ENCODE measurements at places on chromosomes 3 and 15.

DNA sequence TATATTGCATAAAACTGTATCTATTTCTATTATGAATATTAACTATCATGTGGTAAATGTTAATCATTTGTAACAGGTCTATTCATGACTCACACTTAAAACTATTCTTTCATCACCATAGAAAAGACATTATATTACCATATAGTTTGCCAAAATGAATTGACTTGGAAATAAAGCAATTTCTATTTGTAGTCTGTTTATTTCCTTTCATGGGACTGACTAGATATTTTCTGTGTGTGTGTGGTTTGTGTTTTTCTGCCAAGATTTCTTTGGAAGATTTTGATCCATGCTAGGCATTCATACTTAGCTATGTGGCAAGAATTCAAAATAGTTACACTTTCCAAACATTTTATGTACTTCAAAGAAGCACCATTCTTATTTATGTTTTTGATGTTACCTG, 522.5 kb upstream of the AGTR1 start:
- DNase-seq, result no peak

DNA sequence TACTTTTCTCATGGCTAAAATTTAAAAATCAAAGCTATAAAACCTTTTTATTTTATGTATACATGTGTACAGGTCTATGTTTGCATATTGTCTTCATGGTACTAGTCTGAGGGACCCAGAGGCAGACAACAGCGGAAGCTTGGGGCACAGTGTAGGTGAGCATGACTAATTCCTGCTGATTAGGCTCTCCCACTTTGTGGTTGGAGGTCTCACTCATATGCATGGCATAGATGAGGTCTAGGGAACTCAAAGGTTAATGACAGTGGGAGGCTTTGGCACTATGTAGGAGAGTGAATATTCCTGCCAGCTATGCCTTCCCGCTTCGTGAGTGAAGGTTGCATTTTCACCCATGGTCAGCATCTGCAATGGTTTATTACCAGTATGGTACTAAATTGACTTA, 47.5 kb upstream of the AADACL2 start:
- no peak for DNase-seq

DNA sequence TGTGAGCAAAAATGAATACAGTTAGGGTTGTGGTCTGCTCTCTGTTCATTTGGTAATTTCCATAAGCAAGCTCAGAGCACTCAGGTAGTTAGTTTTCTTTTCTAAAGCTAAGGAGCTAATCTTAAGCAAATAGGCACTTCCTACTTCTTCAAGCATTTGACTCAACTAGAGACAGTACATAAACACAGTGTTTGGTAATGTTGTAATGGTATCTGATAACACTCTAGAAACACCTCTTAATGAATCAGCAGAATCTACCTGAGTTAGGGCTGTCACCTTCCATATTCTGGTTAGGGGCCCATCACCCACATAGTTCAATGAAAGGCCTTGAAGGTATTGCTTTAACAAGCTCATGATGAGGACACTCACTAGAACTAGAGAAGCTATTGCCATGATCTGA, 83.1 kb downstream of the PLCH1 start:
- no peak for DNase-seq

GRCh38 chr3:9388142-9388541, 9.3 kb upstream of the SETD5 start:
- DNase-seq, result no peak

GRCh38 chr3:110066206-110066605, 728.9 kb upstream of the DPPA4 start:
- DNase-seq, result no peak

DNA sequence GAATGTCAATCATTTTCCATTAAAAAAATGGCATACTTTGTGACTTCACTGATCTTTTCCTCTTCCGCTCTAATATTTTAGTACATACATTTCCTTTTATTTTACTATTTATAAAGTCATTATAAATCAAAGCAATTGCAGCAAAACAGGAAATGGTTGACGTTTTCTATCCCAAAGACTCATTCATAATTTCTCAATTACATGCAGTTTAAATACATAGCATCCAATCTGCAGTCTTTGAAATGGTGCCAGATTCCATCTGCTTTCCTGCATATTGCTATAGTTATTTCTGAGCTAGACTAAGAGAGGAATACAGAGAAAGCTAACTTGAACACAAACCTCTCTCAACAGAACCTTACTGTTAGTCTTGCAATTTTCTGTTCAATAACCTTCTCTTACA, 179.8 kb downstream of the ZPLD1 start:
- no peak for DNase-seq

GRCh38 chr3:13221491-13222061, 148.3 kb upstream of the IQSEC1 start:
- no peak for DNase-seq

GRCh38 chr15:73156431-73157191, 104.3 kb downstream of the NEO1 start:
- no peak for DNase-seq

- no peak for DNase-seq
Measured at GRCh38 chr3:8911781-8912180, 51.5 kb downstream of the RAD18 start.

DNA sequence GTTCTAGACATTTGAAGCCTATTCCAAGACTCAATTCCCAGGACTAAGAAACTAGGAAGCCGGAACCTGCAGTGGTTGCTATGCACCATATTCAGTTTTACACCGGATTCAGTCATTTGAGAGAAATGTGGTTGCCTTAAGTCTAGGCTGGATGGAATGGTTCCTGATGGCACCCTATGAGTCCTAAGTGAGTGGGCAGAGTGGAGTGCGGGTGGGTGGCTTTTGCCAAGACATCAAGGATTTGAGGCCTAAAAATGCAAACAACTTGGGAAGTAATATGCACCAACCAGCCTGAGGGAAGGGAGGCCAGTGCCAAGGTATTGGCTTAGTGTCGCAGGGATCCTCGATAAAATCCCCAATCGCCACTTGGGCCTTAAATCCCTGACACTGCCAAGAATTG, 4.2 kb upstream of the CD276 start:
- no peak for DNase-seq

GRCh38 chr3:191353022-191353777, 22.9 kb upstream of the UTS2B start:
- DNase-seq, result no peak

GRCh38 chr3:73786321-73786807, 161.6 kb upstream of the PDZRN3 start:
- DNase-seq, result no peak

GRCh38 chr15:34059946-34060345, 20.9 kb upstream of the AVEN start:
- no peak for DNase-seq

GRCh38 chr15:22979238-22980188, 655 bp downstream of the CYFIP1 start:
- DNase-seq, result no peak

- no peak for DNase-seq
Measured at GRCh38 chr15:59879506-59880265, 124.4 kb upstream of the FOXB1 start.

GRCh38 chr3:178146406-178146831, 389.8 kb upstream of the KCNMB2 start:
- DNase-seq, result no peak

DNA sequence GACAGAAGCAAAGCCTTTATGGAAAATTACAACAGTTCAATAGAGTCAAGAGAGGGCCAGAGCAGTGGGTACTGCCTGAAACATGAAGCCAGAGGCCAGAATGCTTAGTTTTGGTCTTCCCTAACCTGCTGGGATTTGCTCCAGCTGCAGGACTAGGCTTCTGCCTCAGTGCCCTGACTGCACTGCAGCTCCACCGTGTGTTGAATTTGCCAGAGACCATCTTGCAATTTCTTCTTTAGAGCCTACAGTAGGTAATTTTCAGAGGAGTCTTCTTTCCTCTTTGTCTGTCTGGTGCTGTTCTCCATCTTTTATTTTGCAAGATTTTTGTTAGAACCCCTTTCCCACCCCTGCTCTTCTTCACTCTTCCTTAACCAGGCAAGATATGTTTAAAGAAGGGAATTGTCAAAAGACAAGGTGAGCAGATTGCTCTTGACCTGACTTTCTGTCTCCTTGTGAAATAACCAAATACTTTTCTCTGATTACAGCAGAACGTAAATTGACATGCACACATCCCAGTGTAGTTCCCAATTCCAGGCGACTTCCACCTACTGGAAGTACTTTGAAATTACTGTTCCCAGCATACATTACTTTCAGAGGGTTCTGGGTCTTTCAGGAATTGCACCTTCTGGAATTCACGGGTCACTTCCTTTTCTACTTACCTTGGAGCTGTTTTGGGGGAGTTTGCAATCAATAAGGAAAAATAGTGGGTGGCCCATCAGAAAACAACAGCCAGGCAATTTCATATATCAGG, 161.2 kb downstream of the MINAR1 start:
- no peak for DNase-seq

DNA sequence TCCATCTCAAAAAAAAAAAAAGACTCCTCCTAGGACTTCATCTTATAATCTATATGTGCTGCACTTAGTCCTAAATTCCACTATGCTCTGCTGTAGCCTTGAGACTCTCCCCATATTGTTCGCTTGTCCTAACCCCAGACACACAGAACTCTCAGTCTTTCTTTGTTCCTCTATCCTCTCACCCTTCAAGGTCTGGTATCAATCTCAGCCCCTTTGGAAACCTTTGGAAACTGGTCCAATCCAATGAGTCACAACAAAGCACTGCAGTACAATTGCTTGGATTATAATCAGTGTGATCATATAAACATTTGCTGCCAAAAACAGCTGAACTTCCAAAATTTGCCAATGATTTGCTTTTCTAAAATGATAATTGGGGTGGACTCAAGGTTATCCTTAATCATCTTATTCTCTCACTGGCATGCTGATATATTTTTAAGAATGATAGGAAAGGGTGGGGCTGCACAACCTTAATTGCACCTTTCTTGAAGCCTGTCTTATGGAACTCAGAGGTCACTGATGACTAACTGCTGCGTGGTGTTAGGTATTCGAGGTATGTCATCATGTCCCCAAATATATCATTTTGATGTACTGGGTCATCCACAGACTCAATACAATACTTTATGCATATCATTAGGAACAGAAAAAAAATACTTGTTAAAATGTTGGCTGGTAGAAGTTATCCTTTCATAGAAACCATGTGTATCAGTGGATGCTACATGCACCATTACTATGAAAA, 756.7 kb downstream of the NR2F2 start:
- DNase-seq, result no peak

DNA sequence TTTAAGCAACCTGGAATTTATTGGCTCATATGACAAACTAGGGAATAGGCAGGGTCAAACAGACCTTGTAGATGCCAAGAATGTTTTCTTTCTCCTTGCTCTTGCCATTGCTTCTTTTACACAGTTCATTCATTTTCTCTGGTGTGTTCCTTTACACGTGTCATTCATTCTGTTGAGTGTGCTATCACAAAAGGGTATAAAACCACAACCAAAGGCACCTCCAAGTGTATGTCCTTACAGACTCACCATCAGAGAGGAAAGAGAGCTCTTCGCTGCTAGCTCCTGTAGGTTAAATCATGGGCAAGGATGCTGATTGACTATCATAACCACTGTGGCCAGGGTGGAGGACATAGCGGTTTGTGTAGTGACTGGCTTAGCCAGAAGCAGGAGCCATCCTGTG, 19.2 kb upstream of the FRMD4B start:
- DNase-seq, result no peak

GRCh38 chr3:189680723-189681122, 49.5 kb downstream of the TP63 start:
- no peak for DNase-seq

DNA sequence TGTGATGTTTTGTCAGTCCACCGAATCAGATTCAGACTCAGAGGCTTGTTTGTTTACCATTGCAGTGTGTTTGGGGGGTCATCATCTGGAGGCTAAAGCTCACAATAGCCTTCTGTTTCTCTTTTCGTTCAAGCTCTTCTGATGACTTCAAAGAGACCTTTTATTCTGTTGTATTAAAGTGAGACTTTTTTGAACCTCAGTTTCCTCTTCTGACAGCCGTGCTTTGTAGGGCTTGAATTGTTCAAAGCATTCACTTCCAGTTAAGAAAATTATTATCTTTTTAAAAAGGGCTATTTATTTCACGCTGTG, 1.3 kb downstream of the PXK start:
- no peak for DNase-seq

DNA sequence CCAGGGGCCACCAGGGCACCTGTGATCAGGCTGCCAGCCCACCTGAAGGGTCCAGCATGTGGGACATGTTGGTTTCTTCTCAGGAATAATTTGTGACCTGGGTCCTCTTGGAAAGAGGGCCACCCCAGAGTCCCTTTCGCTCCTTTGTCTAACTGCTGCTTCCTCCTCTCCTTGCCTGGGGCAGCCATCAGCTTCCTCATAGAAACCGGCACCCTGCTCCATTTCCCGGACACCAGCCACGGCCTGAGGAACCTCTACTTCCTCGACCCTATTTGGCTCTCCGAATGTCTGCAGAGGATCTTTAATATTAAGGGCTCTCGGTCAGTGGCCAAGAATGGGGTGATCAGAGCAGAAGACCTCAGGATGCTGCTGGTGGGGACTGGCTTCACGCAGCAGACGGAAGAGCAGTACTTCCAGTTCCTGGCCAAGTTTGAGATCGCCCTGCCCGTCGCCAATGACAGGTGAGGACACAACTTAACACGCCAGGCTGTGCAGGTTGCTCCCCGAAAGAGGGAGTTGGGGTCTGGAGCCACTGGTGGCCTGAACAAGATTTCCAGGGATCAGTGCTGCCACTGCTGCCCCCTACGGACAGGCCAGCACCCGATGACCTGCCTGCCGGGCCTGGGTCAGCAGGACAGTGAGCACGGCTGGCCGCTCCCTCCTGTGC, 109.7 kb downstream of the LRRK1 start:
- no peak for DNase-seq

DNA sequence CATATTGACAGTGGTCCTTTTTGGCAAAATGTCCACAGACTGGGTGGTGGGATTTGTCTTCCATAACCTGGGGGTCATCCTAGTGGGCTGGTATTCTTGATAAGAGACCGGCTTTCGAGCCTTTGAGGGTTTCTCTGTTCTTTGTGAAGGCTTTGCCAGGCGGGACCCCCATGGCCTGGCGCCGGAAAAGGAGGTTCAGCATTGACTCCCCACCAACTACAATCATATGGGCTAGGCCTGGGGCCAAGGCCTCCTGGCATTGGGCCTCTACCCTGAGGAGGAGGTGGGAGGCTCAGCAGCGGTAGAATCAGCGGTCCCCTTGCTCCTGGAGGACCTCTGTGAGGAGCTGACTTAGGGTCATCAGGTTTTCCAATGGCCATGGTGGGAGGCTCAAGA, 19.8 kb upstream of the HDAC11 start:
- DNase-seq, result no peak

DNA sequence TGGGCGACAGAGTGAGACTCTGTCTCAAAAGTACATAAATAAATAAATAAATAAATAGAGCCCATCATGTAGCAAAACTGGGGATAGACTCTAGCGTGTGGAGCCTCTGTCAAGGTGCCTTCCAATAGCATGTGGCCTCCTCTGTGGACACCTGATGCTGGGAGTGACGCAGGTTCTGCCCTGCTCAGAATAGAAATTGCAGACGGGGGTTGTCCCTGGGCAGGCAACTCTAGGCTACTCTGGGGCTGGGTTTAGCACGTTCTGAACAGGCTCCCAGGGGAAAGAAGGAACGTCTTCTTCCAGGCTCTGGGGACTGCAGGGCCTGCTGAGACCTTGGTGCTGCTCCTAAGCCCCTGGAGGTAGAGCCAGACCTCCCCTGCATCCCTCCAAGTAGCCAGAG, 65.3 kb downstream of the EPHB3 start:
- DNase-seq, result no peak

Data from stimulated activated CD4-positive, alpha-beta T cell treated with anti-CD3 and anti-CD28 coated beads, Interleukin-1b, Interleukin-23, amount 100 ng/mL, for 1 hour (primary cell).